ENCODE measurements at places on chromosomes 1 and 21.
A peak's percentile ranks its signal among the peaks of the same experiment; 100 is the strongest.

DNA sequence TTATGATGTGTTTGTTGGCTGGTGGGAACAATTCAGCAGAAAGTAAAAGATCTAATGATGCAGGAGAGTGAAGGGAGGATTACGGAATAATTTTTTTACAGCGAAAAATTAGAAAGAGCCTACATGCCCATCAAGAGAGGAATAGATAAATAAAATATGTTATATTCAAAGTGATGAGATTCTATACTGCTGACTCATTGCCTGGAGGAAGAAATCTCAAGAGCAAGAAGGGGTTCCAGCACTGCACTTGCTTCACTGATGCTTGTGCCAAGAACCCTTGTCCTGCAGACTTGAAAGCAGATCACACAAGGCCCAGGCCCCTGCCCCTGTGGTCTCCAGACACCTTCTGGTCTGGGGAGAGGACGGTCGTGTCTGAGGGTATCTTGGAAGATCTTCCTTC is 295.1 kb upstream of the POU3F1 start:
- DNase-seq, result no peak

DNA sequence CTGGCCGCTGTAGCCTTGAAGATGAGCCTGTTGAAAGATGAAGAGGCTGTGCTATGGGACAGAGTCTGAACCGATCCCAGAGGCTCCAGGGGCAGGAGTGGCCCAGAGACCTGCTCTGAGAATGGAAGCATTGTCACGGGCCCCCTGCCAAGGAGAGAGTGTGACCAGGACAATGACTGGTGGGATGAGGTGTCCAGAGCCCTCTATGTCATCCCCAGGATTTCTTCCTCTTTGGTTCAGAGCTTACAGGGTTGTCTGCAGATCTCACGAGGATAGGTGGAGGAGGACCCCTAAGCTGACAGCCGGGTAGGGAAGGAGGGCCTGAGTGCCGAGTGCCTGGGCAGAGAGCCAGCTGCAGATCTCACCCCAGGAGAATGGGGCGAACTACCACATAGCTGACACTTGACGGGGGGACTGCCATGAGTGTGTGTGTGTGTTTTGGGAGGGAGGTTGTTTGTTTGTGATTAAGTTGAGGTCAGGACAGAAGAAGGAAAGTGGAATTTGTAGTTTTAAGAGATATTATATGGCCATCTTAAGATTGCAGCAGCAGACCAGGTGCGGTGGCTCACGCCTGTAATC is 25.4 kb downstream of the PIK3CD start:
- DNase-seq, result no peak

GRCh38 chr1:75884437-75884836 is 47.8 kb downstream of the ASB17 start:
- no peak for DNase-seq

DNA sequence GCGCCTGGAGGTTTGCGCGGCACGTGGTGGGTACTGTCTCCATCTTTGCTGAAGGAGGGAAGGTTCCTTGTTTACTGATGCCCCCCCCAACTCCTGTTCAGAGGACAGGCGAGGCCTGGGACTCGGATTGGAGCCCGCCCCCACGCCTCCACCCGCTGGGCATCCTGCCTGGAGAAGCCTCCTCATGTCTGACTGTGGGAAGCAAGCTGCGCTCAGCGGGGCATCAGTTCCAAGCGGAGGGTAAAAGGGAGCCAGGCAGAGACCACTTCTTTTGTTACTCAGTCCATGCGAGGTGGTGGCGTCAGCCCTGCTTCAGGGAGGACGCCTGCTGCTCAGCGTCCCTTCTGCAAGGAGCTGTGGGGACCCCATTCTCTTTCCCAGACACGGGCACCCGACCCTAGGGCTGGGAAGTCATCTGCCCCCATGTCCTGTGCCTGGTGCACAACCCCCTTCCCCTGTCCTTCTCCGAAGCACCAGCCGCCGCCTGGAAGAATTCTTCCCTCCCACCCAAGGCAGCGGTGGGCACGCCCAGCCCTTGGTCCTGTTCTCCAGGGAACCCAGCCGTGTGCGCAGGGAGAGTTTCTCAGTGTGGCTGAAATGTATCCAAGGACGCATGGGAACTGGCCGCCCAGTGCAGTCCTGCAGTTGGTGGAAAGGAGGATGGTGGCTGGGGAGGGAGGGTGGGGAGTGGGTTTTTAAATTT is 414.0 kb downstream of the CAMTA1 start:
- no peak for DNase-seq

DNA sequence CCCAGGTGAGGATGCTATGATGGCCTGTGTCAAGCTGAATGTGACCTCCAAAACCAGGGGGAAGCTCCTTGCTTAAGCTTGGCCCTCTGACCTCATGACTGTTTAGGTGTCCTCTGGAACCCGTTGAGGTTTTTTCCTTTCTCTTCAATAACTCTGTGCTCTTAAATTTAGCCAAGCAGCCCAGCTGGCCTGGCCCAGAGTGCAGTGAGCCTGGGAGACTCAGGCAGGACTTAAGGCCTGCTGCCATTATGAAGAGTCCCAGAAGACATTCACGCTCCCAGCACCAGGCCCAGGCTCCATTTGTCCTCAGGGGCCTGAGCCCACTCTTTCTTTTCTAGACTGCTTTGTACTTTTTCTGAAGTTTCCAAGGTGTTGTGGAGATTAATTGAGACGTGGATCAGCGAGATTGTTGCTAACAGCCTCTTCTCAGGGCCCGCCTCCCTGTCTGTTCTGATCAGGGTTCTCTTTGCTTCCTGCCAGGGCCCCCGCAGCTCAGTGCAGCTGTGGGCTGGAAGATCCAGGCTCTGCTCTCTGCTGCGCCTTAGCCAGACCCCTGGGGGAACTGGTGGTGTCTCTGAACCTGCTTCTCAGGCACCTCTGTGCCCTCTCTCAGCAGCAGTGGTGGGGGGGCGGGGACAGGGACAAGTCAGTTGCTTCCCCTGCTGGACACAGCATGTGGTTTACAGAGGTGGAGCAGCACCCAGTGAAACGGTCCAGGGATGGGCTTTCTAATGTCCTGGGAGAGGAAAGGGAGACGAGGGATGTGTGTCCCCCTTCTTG is 124.2 kb downstream of the GRIK3 start:
- no peak for DNase-seq

- DNase-seq, result no peak
These were observed at the start of gene OR2T33 for GRCh38 chr1:248277876-248278275. Gene OR2T33, minus strand, starts transcription at chr1:248277976. Its CDS starts 4,162 bp downstream, at chr1:248273814.

DNA sequence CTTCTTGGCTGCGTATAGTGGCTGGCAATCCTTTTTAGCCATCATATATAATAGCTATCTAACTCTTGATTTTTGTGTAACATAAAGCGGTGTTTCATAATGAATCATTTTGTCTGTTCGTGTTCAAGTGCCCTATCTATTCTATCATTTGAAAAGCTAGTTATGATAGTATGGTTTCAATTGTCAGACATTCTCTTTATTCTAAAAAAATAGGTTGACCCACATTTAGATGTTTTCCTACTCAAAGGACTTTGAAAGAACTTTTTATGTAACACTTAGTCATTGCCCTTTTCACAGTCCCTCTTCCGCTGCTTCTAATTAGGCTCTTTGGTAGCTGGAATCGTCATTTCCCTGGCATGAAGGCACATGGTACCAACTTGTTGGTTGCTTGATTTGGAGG is 272.2 kb upstream of the B3GALT2 start:
- DNase-seq, result no peak

DNA sequence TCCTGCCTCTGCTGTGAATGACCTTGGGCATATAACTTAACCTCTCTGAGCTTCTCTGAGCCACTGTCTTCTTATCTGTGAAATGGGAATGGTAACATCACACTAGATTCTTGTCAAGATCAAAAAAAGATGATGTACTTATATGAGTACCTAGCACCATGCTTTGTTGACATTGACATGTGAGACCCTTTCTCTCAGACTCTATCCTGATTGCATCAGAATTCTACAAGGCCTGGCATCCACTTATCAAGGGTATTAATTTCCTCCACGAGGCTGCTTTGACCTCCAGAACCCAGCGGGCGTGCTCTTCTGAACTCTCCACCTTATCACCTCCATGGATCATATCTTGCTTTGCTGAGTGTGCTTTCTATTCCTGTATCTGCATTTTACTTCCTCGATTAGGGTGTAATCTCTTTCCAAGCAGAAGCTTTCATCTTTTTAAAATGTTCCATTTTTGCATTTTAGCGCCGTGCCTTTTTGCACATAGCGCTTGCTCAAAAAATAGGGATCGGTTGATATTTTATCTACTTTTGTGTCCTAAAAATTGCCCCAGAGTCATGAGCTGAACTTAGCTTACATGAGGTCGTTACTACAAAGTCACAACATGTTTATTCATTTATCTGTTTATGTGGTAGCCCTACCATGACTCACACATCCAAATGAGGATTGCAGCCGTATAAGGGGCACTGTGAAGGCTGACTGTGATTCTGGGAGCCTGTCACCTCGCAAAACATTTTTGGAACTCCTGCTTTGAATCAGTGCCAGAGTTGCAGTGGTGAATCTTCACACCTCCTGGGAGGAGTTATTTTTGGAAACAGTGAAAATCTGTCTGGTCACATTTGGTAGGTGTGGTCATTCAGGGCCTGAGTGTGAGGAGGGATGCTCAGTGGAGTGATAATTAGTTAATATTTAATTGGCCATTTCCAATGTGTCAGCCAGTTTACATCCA is 63.2 kb downstream of the IER5 start:
- peak; percentile 41 for DNase-seq

- peak; percentile 38 for DNase-seq
These were observed at the start of gene FMO5 for GRCh38 chr1:147225193-147225730. Gene FMO5, minus strand, starts transcription at chr1:147225339. Its CDS starts 310 bp downstream, at chr1:147225029.

GRCh38 chr1:185355947-185356346 is 38.9 kb upstream of the IVNS1ABP start:
- DNase-seq, result no peak

GRCh38 chr1:197521118-197521739 is 253.2 kb downstream of the CRB1 start:
- peak; percentile 29 for DNase-seq
